ENCODE measurements at places on chromosomes 6 and 20.

- no peak for DNase-seq
Measured at GRCh38 chr6:17957498-17957897, 29.9 kb downstream of the KIF13A start.

DNA sequence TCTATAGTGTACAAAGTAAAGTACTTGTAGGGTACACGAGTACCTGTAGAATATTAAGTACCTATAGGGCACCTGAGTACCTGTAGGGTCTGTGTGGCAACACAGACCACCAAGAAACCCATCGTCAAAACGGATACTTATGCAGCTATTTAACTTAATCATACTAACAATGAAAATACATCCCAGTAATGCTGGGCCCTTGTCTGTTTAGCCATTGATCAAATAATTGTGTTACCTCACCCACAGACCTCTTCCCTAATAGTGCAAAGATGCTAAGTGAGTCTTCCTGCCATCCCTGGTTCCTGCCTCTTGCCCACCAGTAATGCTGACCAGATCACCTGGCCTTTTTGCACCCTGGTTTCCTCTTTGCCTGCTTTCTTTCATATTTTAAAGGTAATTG is 7.5 kb upstream of the COL10A1 start:
- DNase-seq: no peak

DNA sequence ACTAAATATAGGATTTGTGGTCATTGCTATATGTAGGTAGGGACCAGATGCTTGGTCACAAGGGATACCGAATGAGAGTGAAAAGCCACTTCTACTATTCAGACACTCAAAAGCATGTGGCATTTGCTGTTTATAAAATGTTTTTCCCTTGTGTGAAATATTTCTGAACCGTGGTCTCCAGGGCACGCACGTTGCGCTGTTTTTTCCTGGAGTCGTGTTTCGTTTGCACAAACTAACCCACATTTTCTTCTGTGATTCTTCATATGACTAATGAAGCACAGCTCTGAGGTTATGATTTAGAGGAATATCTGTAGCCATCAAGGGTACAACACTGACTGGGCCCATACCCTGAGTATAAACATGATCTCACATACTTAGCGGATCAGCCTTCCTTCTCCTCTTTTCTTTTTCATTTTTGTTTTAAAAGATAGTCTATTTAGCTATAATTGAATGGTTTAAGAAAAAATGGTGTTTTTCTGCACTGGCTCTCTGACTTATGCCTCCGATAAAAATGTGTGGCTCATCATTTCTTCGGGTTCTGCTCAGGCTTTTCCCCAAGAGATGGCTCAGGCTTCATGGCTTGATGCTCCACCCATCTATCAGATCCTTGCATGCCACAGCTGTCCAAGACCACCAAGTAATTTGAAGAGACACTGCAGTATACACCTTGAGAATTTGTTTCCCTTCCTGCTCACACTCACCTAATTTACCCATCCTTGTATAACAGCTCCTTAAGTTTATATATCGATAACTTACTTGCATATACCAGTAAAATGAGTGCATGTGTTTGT is 59.9 kb upstream of the HBS1L start:
- DNase-seq: no peak

GRCh38 chr20:32988008-32988407 is 16.2 kb downstream of the SUN5 start:
- no peak for DNase-seq

- no peak for DNase-seq
Measured at GRCh38 chr6:45757443-45758130, 258.1 kb downstream of the CLIC5 start.

DNA sequence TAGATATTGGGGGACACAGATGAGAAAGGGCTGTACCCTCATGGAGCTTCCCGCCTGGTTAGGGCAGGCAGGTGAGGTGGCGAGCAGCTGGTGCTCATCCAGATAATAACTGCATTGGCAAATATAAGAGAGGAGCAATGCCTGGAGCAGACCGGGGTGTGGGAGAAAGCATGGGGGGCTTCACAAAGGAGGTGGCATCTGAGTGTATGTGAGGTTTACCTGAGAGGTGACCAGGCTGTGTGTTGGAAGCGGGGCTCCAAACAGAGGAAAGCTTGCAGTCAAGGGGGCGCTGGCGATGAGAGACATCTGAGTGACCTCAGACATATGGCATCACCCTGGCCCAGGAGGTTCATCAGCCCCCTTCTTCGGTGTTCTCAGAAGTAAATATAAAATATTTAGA is 72.1 kb upstream of the PMEPA1 start:
- DNase-seq: no peak
